ENCODE measurements at places on chromosomes 5 and 9.

DNA sequence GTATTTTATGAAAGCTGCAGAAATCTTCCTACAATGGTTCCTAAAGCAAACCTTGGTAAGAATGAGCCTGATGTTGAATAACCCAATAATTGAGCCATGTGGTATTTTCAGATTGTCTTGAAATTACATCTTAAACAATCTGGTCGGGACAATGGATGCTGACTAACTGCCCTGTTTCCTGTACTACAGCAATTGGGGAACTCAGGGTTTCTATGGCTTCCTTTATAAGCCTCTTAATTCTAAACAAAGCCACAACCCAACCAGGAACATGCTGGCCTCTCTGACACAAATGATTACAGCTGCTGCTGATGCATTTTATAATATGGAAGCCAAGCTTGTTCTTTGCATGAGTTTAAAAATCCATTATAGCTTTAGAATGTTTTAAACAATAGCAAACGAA, 30.2 kb downstream of the PTPN3 start:
- DNase-seq: no peak

- no peak for DNase-seq
These were observed 140.4 kb downstream of the GABBR2 start for GRCh38 chr9:98568234-98568908.

DNA sequence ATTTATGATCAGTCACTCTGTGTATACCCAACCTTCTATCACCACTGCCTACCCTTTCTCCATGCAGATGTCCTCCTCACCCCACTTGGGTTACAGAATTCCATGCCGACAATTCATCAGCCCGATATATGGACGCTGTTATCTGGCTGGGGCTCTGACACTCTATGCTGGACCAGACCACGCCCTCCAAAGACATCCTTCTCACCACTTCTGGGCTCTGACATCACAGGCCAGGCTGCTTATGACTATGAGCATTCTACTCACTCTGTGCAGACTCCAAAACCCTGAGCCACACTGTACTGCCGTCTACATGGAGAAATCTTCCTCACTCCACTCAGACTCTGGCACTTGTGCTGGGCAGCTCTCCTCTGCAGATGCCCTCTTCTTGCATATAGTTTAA, 7.6 kb upstream of the AK3 start:
- DNase-seq: no peak

DNA sequence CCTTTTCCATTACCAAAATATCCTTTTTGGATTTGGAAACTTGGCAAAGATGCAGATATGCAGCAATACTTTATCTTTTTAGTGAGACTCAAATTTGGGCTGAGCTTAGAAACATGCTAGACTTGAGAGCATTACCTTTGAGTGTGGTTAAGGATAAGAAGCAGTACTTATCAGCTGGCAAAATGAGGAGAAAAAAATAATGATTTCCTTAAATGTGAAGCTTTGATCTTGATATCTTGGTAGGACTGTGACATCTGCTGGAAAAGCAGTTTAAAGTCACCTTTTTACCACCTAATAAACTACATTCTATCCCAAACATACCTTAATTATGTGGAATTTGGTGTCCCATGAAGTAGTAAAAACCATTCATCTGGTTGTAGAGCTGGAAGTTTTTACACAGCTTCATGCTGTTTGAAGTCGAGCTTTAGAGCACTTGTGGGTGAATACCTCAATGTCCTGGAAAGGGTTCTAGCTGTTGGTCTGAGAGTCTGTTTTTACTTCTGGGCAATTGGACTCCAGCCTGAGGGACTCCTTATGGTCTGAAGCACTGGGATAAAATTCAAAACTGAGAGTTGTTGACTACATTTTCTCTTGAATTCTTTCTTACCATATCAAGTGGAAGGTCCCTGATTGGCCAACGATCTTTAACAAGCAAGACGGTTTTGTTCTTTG, 53.4 kb downstream of the LRRC70 start:
- DNase-seq: no peak

- DNase-seq: no peak
These were observed 20.7 kb downstream of the FAXDC2 start for GRCh38 chr5:154829589-154830218.

- DNase-seq: no peak
These were observed 452.0 kb upstream of the ZNF608 start for GRCh38 chr5:125198270-125198974.

DNA sequence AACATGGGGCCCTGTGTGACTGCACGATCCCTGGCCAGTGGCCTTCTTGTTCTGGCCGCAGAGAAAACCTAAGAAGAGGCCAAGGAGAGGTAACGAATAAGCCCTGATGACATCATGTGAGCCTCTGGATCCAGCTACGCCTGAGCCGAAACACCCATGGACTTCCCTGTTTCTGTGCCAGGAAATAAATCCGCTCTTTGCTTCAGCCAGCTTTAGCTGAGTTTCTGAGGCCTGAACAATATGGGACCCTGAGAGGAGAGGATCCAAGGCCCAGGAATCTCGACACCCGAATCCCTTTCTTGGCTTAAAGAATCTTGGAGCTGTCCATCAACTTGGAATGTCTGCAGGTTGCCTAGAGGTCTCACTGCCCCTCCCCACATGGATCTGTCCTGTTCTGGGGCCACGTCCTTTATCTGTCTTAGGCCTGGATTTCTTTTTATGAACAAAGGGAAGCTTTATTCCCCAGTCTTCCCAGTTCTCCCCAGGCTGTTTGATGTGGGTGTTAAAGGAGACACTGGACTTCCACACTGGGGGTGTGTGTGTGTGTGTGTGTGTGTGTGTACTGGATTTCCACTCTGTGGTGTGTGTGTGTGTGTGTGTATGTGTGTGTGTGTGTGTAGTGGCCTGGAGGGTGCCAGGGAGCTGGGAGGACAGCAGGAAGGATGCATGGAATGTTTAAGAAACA, 13.7 kb downstream of the IER5L start:
- no peak for DNase-seq

- no peak for DNase-seq
These were observed 2.6 kb downstream of the PCSK5 start for GRCh38 chr9:75893106-75893505.

DNA sequence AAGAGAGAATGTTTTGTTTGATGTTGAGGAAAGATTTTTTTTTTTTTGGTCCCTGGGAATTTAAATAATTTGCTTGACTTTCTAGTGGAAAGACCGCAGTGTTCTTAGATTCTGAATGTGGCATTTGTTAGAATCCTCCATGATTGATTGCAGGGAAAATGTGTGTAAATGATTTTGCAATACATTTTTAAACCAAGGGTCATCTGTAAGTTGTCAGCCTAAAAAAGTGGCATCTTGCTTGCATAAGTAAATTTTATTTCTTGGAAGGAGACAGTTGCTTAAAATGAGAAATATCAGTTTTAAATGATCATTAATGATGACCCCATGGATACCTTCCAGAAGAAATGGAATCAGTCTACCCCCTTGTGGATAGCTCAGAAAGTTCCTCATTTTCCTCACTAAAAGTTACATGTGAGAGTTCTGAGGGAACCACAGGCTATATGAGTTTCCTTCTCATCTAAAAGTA, 105.1 kb upstream of the SLC25A48 start:
- DNase-seq: no peak

- no peak for DNase-seq
These were observed 2022.1 kb upstream of the ACO1 start for GRCh38 chr9:30362373-30362772.

- DNase-seq: no peak
These were observed 614.5 kb downstream of the HINT1 start for GRCh38 chr5:130550562-130550928.

DNA sequence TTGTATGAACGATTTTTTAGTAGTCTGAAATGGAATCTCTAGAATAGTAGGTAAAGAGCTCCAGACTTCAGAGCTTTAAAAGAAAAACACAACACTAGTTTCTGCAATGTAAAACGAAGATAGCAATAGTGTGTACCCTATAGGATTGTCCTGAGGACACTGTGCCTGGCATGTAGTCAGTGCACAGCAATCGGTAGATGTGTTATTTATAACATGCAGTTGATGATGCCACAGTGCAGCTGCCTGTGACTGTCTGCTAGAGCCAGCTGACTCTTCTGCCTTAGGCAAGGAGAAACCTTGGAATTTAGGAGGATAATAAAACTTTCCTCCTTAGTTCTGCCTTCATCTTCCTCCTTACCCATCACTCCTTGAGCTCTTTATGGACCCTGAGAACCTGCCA, 27.7 kb upstream of the TMOD1 start:
- DNase-seq: no peak

- no peak for DNase-seq
These were observed 80.3 kb downstream of the FAM81B start for GRCh38 chr5:95471487-95471886.

DNA sequence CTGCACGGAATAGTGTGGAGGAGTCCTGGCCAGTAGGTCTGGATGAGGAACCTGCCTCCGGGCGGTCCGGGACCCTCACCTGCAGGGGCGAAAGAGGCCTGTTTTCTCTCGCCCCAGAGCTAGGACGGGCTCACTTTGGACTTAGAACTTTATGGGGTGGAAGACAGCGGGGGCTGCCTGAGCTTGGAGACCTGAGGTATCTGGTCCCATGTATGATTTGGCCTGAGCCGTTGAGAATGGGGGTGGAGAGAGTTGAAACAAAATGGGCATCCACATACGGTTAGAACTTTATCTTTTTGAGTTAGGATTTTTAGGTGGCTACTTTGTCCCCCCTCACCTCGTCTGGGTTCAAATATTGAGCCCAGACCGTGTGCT, 681 bp upstream of the ETF1 start:
- DNase-seq: peak; percentile 67

GRCh38 chr5:173139631-173140030, 4.7 kb upstream of the BNIP1 start:
- no peak for DNase-seq

DNA sequence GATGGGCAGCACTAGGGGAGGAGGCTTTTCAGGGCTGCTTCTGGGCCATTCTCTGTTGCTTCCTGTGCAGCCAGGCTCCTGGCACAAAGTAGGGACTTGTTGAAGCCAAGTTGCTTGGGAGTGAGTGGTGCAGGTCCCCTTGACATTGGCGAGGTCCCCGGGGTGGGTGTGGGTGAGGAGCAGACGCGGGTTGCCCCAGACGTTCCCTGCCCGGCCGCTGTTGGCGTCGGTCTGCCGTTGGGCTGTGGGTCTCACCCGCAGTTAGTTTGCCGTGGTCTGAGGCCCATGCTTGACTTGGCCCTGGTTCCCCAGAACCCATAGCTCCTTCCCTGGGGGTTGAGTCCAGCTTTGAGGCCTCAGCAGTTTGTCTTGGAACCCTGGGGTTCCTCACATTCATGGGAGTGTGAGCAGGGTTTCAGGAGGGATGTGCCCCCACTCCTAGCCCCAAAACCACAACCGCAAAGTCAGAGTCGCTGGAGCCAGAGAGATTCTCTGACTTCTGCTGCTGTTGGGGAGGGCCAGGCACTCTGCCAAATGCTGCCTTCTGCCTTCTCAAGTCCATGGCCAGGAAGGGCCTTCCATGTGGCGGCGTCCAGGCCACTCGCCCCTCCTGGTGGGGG, 77.5 kb downstream of the RXRA start:
- peak; percentile 38 for DNase-seq

All from T-helper 22 cell (primary cell).